CD4-positive, alpha-beta T cell treated with Interleukin-4 for 1 hour (primary cell): ENCODE measurements at places on chromosomes 6 and 20.

- no peak for DNase-seq
These were observed 22.7 kb downstream of the COL12A1 start for GRCh38 chr6:75183099-75183541.

- no peak for DNase-seq
These were observed 504.0 kb upstream of the PTCHD4 start for GRCh38 chr6:48615041-48615440.

DNA sequence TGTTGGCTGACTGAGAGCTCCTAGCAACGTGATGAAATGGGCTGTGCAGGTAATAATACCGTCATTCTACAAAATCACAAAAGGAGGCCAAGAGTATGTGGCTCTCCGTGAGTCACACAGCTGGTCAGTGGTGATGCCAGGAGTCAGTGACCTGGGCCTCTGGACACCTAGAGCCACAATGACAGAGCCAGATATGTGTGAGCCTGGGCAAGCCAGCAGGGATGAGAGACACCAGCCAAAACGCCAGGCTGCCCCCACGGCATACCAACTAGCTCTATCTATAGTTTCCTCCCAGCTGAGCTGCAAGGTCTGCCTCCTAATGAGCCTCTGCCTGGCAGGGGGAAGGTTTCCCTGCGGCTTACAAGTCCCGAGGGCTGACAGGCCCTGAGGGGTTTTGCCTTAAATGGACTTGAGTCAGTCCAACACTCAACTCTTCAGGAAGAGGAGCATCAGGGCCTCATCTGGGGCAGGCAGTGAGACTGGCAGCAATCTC, 70.0 kb downstream of the CPNE5 start:
- DNase-seq, result no peak

GRCh38 chr20:56429502-56429901, 17.4 kb downstream of the CASS4 start:
- DNase-seq, result peak; percentile 19

- no peak for DNase-seq
These were observed 35.3 kb downstream of the GRM4 start for GRCh38 chr6:34110610-34111009.

DNA sequence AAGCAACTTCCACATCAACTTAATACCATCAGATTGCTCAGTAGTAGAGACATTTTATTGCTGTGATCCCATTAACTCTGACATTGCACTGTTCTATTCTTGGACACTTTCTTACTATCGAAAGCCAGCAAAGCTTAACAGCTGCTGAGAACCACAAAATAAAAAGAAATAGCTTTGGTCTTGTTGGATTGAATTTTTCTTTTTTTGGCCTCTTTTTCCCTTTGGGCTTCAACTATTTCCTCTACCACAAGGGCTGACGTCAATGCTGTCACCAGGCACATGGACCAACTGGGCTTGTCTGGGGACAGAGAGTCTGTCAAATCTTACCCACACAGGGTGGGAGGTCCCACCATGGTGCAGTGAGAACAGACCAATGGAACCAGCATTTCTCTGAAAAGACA, 63.4 kb upstream of the ENPP5 start:
- no peak for DNase-seq
